ENCODE measurements at places on chromosomes 7 and 10. TPM values are rescaled to one million over a fixed set of nuclear protein-coding genes. Genes with fewer than 3 reads are reported as not detected.

Gene TRUB1
- polyA plus RNA-seq: 11.4 TPM

Gene WNT2
- polyA plus RNA-seq: not detected

Gene KEL
- polyA plus RNA-seq: 0.14 TPM

Gene SHTN1
- polyA plus RNA-seq: 5.6 TPM

Gene ABCC2
- polyA plus RNA-seq: 0.76 TPM

Gene GPC2
- polyA plus RNA-seq: 0.53 TPM

Gene MCMBP
- polyA plus RNA-seq: 60.4 TPM

Gene TMEM229A
- polyA plus RNA-seq: not detected

Gene TMEM236
- 0.06 TPM for polyA plus RNA-seq

Gene FFAR4
- not detected for polyA plus RNA-seq

Gene HYAL4
- polyA plus RNA-seq: 0.87 TPM

Gene FRG2B
- not detected for polyA plus RNA-seq

Gene LFNG
- 35.5 TPM for polyA plus RNA-seq

Gene FAM25A
- polyA plus RNA-seq: 5.8 TPM

Gene FBXL13
- 0.18 TPM for polyA plus RNA-seq

Gene SEMA3D
- polyA plus RNA-seq: 5.8 TPM

Gene GCK
- not detected for polyA plus RNA-seq

Gene AGR3
- not detected for polyA plus RNA-seq

Measured in mammary epithelial cell (primary cell).